Activated T-cell treated with anti-CD3 and anti-CD28 coated beads for 4 hours (primary cell): ENCODE measurements at places on chromosomes 4 and X.

GRCh38 chr4:176726803-176727202, 65.9 kb downstream of the VEGFC start:
- DNase-seq = no peak

GRCh38 chr4:168076989-168077725, 15.2 kb upstream of the ANXA10 start:
- peak; percentile 1 for DNase-seq

DNA sequence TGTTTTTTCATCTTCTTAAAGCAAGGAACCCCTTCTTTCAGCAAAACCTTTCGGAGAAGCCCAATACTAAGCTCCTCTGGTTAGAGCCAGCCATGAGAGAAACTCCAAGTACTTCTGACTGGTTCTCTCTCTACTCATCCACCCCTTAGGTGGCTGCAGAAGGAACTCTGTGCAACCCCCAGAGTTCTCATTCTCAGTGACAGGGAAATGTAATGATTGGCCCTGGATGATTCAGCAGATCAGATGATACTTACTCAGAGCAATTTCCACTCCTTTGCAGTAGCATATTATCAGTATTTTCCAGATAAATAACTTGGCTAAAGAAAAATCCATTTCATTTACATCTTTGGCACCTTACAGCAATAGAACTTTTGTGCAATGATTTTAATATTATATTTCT, 3.2 kb downstream of the SPP1 start:
- no peak for DNase-seq

- DNase-seq = no peak
Measured at GRCh38 chrX:24226176-24226575, 76.6 kb downstream of the ZFX start.

GRCh38 chr4:89056953-89057398, at the start of gene FAM13A:
FAM13A (minus strand) TSS chr4:89057185; CDS start chr4:89056964, 221 bp downstream.
- DNase-seq = no peak

GRCh38 chr4:153486281-153487151, 20.4 kb downstream of the TMEM131L start:
- DNase-seq = no peak

DNA sequence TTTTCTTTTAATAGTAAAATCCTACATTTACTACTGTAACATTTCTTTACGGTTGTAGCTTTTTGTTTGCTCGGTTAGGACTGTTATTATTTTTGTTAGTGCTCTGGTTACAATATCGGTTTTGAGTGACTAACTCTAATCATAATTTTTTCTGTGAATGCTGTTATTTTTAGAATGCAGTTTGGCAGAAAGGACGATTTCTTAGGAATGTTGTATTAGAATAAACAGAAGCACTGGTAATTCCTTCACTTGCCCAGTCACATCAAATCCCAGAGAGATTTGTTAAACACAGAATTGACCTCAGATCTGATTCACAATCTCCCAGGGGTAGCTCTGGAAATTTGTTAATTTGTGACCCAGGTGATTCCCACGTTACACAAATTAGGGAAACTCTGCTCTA, 21.7 kb downstream of the DDIT4L start:
- no peak for DNase-seq

DNA sequence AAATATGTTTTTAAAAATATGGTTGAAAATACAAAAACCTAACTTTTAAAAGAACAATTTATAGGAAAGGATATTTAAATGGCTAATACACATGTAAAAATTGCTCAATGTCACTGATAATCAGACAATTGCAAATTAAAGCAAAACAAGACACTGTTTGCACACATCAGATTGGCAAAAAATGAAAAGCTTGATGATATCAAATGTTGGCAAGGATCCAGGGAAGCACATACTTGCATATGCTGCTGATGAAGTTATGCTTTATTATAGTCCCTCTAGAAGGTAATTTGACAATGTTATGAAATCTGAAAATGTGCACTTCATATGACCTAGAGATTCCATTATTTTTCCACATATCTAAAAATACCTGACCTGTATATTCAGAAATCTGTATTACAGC, 45.7 kb upstream of the EPGN start:
- DNase-seq = no peak

DNA sequence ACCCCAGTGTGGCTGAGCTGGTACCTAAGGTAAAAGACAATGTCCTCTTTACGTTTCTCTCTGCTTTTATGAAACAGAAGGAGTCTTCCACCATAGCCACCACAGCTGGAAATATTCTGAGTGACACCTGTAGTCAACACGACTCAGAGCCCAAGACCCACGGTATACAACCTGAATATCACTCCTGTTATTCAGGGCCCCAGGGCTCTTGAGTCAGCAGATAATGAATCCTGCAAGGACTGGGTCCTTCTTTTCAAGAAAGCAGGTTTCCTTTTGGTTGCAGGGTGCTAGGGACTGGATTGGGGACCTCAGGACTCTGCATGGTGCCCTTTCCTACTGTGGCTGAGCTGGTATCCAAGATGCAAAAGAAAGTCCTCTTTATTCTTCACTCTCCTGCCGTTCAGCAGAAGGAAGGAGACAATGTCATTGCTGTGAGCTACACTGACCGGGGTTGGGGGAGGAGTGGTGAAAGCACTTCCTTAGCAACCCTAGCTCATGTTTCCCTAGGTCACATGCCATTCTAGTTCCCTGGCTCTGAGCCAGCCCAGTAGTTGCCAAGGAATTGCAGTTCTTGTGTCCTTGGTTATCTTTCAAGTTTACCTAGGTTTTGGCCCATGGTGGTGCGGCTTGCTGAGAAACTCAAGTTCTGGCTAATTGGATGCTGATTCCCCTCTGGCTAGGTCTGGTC, 23.7 kb upstream of the UNC5C start:
- DNase-seq = no peak

- DNase-seq = no peak
Measured at GRCh38 chrX:12994321-12994720, 19.4 kb downstream of the TMSB4X start.

DNA sequence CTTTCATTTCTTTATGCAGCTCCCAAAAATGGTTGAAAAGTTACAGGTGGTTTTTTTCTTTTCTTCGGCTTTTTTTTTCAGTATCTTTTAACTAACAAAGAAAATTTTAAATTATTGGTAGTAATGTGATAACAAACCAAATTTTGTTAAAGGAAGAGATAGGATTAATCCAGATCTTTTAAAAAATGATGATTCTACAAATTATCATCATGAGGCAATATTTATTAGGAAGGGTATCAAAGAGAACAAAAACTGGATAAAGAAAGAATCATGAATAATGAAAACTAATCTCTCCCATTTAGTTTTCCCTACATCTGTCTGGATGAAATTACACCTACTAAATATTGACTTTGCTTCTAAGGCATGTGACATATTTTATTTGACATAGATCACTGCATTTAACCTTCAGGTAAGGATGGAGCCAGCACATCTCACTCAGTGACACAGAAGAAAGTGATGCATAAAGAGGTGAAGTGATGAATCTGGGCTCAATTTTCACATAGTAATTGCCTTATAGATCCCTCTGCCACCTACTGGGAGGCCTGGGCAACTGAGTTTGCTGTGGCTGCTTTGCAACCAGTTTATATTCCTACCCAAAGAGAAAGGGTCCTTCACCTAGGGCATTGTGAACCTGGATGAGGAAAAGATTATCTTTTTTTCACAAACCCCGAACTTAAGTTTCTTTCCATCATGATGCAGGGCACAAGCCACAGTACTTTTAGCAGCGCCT, 155.6 kb downstream of the HNRNPD start:
- DNase-seq = no peak

GRCh38 chr4:168866635-168867034, 143.4 kb downstream of the CBR4 start:
- no peak for DNase-seq

GRCh38 chr4:11111876-11112275, 316.8 kb downstream of the HS3ST1 start:
- DNase-seq = no peak

- no peak for DNase-seq
Measured at GRCh38 chrX:53494436-53494835, 60.3 kb upstream of the HSD17B10 start.

GRCh38 chr4:8665406-8666360, 73.1 kb downstream of the CPZ start:
- DNase-seq = no peak

DNA sequence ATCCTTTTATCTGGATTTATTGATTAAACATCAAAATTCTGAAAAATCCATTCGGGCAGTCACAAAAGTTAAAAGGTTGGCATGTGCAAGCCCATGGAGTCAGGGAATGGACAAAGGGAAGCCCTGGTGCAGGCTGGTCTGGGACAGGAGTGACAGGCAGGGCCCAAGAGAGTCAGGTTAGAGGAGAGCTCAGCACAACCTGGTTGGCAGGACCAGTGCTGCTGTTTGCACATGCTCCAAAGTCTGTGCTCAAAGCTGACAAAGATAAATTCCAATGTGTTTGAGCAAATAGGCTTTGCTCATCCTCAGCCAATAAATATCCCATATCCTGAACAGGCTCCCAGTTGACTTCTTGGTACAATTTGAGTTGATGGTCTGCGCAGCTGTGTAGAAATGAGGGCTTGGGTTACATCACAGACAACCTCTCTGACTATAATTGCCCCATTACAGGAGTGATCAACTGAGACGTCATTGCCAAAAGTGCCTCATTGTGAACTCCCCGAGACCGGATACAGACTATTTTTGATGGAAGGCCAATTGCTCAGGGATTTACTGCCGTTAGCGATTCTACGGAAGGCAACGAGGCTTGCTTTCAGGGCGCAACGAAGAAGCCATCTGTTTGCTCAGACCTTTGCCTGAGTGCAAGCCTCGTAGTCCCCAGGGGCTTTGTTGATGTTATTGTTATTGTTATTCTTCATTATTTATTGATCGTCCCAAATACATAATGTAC, 1008.1 kb upstream of the TENM3 start:
- DNase-seq = no peak

- no peak for DNase-seq
Measured at GRCh38 chr4:10639100-10639499, 45.5 kb downstream of the CLNK start.

- no peak for DNase-seq
Measured at GRCh38 chr4:6576932-6577331, 1.9 kb downstream of the MAN2B2 start.

GRCh38 chrX:137151403-137151802, 117.6 kb upstream of the GPR101 start:
- DNase-seq = no peak

DNA sequence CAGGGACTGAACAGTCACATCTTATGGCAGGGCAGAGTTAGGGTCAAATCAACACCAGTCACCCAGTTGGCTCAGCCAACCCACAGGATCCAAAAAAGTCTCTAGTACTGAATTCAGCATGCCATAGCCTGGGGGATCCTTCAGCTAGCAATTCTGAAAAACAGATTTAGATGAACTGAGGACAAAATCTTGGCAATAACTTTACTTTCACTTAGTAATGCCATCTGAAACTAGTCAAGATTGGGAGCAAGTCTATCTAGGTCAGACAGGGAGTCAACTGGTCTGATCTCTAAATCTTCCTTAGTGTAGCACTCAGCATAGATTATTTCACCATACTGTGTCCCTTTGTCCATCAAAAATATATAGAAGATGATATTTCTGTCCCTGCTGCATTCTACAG, 76.0 kb downstream of the HHIP start:
- DNase-seq = no peak

DNA sequence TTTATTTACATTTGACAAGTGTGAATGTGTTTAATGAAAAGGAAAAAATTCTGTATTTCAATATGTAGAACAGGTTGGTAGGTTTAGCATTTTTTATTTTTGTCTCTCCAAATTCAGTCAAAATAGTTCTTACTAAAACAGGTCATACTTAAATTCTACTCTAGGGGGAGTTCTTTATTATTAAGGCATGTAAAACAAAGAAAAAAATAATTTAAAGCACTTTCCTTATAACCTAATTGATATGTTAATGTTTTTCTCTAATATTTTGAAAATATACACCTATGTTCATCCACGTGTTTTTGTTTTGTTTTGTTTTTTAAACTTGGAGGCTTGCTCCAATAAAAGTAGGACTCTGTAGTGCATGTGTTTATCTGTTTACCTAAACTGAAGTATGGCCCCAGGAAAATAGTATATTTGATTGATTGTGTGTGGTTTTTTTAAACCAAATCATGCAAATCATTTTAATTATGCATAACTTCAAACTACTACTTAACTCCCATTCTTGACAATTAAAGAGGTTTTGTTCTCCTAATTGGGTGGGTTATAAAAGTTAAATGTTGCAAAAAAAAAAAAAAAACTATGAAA, 562.7 kb downstream of the RPA4 start:
- no peak for DNase-seq

GRCh38 chrX:1165535-1166196, 46.8 kb downstream of the CRLF2 start:
- DNase-seq = peak; percentile 8

- DNase-seq = no peak
Measured at GRCh38 chrX:24963823-24964222, 51.9 kb downstream of the ARX start.

DNA sequence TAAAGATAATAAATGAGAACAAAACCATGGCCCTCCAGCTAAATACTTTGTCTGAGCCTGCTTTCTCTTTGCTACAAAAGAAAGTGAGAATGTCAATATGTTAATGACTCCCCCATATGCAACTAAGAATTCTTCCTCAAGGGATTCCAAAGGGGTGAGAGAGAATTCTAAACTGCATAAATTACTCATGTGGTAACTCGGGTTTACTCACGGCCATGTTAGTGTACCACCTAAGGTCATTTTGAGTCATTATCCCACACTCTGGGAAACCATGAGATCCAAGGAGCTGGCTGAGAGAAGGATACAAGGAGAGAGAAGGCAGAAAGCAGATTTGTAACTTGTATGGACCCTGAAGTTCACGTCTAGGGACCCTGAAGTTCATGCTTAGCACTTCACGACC, 190.3 kb downstream of the DHX15 start:
- DNase-seq = no peak

DNA sequence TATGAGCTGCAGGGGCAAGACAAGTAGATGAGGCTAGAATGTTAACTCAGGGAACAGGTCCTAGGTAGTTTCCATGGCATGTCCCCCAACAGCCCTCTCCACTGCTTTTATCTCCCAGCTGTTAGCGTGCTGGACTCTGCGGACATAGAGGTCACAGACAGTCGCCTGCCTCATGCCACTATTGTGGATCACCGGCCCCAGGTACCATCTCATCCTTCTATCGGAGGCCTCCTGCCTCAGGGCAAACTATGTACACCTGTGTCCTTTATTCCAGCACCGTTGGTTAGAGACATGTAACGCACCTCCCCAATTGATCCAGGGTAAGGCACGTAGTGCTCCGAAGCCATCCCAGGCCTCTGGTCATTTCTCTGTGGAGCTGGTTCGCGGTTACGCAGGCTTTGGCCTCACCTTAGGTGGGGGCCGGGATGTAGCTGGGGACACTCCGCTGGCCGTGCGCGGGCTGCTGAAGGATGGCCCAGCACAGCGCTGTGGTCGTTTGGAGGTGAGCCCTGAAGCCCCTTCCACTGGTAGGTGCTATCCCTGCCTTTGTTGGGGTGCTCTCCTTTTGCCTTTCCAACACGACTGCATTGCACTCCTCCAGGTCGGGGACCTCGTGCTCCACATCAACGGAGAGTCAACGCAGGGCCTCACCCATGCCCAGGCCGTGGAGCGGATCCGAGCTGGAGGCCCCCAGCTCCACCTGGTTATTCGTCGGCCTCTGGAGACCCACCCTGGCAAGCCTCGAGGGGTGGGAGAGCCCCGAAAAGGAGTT, 2.2 kb downstream of the MAGIX start:
- no peak for DNase-seq
